ENCODE measurements at places on chromosomes 4 and X. TPM values are rescaled to one million over a fixed set of nuclear protein-coding genes. Genes with fewer than 3 reads are reported as not detected.

DNA sequence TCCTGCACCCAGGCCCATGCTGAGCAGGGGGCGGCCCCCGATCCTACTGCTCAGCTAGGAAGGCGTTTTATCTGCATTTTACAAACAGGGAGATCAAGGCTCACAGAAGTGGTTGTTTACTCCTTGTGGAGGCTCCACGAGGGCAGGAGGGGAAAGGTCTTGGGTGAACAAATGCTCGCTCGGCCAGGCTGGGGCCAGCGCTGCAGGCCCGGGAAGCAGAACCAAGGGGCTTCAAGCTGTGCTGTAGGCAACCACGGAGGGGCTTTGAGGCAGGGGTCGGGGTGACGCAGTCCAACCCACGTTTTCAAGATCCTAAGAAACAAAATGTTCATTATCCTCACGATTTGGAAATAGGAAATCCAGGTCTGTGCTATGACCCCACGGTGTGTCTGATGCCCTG is 125.8 kb downstream of the HMX1 start:
- DNase-seq = no peak

GRCh38 chr4:8097141-8097541 is 61.5 kb downstream of the ABLIM2 start:
- DNase-seq = no peak

DNA sequence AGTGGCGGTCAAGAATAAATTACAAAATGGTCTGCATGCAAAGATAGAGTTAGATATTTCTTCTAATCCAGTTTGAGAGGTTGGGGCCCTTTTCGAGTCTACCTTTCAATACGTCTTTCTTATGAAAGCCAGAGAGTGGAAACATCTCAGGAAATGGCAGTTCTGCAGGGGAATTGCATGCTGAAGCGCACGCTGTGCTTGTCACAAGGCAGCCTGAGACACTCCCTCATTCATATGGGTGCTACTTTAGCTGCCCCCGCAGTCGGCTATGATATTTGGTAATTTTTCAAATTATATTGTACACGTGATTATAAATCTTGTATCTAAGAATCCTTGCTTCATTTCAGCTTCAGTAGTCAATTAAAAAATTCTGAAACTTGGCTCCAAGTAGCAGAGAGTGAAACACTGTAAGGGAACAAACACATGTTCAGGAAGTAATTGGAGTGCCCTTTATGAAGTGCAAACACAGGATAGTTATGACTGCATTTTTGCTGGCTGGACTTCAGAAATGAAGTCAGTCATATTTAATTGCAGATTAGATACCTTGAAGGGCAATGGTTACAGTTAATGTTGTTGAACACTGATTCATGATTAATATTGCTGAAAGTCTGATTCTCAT is 145.5 kb upstream of the NAP1L5 start:
- no peak for DNase-seq

- no peak for DNase-seq
Measured at GRCh38 chr4:11404431-11404830, 24.3 kb downstream of the HS3ST1 start.

- DNase-seq = no peak
Measured at GRCh38 chrX:125711103-125711502, 391.4 kb downstream of the TEX13C start.

DNA sequence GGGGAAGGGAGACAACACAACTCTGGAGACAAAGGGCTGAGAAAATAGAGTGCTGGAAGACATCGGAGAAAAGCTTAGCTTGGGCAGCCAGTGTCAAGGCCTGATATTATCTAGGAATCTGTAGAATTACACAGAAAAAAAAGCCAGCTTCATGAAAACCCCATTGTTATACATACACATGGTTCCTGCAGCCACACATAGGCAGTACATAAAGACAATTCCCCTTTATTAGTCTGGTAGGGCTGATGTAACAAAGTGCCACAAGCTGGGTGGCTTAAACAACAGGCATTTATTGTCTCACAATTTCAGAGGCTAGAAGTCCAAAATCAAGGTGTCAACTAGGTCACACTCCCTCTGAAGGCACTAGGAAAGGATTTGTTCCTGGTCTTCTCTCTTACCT is 503.5 kb downstream of the MID1IP1 start:
- no peak for DNase-seq

DNA sequence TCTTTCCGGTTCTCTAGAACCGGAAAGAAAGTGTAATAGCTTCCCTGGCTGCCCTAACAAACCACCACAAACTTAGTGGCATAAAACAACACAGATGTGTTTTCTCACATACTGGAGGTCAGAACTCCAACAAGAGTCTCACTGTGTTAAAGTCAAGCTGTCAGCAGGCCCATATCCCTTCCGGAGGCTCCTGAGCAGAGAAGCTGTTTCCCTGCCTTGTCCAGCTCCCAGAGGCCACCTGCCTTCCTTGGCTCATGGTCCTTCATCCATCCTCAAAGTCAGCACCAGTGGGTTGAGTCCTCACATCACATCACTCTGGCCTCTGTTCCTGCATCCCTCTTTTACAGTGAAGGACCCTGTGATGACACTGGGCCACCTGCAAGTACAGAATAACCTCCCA is 49.8 kb upstream of the HMX1 start:
- no peak for DNase-seq

DNA sequence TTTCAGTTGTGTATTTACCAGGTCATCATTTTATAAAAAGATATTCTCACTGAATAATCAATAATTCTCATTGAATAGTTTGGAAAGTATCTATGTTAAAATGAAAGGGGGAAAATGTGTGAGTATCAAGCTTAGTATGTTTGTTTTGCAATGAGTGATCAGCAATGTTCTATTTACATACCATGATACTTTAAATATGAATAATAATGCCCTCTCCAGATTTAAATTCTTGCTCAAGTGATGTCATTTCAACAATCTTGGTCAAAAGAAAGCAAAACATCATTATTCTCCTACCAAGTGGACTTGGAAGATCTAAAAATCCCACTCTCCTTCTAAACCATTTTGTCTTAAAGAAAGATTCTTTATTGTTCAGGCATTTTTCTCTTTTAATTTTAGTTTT is 42.1 kb upstream of the ANKRD50 start:
- DNase-seq = no peak

- DNase-seq = no peak
Measured at GRCh38 chrX:17007134-17007768, 60.8 kb downstream of the REPS2 start.

- peak; percentile 47 for DNase-seq
Measured at GRCh38 chrX:150772150-150772970, 79.2 kb downstream of the MTMR1 start.

DNA sequence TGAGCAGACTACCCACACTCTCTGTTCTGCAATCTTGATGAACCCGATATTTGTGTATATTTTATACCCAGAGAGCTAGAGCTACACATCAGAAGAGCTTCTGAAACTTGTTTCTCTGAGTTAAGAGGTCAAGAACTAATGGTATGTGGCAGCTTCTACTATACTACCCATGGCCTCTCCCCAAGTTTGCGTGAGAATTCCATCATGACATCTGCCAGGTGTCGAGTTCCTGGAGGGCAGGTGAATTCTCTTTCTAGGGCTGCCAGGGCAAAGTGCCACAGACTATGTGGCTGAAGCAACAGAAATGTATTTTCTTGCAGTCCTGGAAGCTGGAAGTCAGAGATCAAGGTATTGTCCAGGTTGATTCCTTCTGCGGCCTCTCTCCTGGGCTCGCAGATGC is 4.4 kb downstream of the SORCS2 start:
- DNase-seq = no peak

DNA sequence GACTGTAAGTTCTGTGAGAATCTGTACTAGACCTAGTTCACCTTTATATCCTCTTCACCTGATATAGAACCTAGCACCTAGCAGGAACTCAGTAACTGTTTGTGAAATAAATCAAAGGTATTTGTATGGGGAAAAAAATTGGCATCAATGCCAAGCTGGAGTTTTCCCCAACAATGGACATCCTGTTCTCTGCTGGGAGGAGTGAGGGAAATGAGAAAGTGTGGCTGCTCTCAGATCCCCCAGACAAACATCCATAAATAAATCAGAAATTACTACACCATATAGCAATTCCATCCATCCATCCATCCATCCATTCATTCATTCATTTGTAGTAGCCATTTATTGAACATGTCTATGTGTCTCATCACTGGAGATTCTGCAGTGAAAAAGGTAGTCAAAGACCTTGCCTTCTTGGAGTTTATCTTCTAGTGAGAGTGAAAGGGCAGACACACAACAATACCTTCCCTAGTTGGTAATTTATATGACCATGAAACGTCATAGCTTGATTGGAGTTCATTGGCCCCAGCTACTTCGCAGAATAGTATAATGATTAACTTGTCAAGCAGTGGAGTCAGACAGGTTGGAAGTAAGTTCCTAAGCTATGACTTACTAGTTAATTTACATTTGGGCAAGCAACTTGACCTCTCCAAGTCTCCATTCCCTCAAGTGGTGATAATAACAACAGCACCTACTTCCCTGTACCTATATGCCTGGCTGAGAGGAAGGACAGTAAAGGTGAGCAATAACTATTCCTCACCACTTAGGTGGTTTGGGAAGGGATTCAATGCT is 98.7 kb upstream of the KIT start:
- DNase-seq = no peak

DNA sequence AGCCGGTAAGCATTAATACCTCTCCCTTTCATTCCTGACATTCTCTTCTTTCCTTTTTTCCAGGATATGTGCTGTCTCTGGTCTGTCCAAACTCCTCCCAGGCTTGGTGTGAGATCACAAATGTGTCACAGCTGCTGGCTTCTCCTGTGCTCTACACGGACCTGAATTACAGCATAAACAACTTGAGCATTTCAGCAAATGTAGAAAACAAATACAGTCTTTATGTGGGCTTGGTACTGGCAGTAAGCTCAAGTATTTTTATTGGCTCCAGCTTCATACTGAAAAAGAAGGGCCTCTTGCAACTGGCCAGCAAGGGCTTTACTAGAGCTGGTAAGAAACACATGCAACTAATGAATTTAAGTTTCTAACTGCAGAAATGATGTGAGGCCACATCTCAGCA is 8.4 kb downstream of the NIPAL1 start:
- no peak for DNase-seq

- no peak for DNase-seq
Measured at GRCh38 chrX:130340271-130340670, 552 bp downstream of the SLC25A14 start.

ZNF330 gene
- total RNA-seq = 62.9 TPM

SCML2 gene
- 3.6 TPM for total RNA-seq

NPNT gene
- total RNA-seq = 0.17 TPM

SCRG1 gene
- not detected for total RNA-seq

SPATA18 gene
- 0.13 TPM for total RNA-seq

TMEM165 gene
- total RNA-seq = 112 TPM

All from activated T-helper 1 cell treated with anti-CD3 and anti-CD28 coated beads, Interleukin-12 subunit alpha, Interleukin-12 subunit beta, Interleukin-2, Interleukin-4 antibody, amounts not matched to agents 30 ng/mL and 10 ng/mL and 1 ng/mL, durations not matched to agents 14 hours and 24 hours and 36 hours (primary cell).